Stimulated activated CD8-positive, alpha-beta memory T cell treated with anti-CD3 and anti-CD28 coated beads, Interleukin-7, amount 100 ng/mL, for 4 hours (primary cell): ENCODE measurements at places on chromosomes 4 and X.
A peak's percentile ranks its signal among the peaks of the same experiment; 100 is the strongest.

- DNase-seq = no peak
Observed at GRCh38 chr4:30380404-30380998, 339.7 kb upstream of the PCDH7 start.

DNA sequence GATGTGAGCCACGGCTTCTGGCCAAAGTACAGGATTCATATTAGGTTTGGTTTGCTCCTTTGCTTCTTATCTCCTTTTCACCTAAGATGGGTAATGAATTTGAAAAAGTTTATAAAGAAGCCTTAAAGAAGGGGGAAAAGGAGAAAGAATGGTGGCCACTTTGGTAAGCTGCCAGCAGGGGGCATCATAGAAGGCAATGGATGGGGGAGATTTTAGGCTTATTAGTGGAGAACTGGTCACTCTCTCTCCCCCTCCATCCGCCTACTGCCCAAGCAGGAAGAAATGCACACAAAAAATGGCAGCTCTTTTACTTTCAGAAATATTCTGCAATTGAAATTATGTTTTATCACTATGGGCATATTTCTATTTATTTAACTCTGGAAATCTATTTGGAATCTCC lies 32.0 kb downstream of the SPARCL1 start:
- DNase-seq = no peak

GRCh38 chrX:18927558-18927957 lies 56.4 kb downstream of the PHKA2 start:
- no peak for DNase-seq

- no peak for DNase-seq
Observed at GRCh38 chr4:185383451-185383850, 12.3 kb downstream of the LRP2BP start.

DNA sequence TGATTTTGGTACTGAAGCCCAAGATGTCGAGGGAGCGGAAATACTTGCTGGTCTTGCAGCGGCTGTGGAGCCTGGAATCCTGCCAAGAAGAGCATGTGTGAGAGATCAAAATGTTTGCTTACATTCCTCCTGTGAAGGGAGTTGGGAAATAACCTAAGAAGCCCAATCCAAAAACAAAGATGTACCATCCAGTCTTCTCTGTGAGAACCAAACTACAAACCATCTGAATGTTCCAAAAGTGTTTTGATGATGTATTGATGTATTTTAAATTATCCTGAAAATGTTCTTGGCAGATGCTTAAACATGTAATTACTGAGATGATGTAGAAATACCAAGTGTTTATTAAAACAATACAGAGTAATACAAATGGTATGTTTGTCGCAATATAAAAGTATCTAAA lies 10.1 kb upstream of the ADH1A start:
- no peak for DNase-seq

GRCh38 chr4:164904336-164904735 lies 27.4 kb downstream of the APELA start:
- DNase-seq = no peak

- no peak for DNase-seq
Observed at GRCh38 chr4:2810388-2810787, 17.5 kb downstream of the SH3BP2 start.

DNA sequence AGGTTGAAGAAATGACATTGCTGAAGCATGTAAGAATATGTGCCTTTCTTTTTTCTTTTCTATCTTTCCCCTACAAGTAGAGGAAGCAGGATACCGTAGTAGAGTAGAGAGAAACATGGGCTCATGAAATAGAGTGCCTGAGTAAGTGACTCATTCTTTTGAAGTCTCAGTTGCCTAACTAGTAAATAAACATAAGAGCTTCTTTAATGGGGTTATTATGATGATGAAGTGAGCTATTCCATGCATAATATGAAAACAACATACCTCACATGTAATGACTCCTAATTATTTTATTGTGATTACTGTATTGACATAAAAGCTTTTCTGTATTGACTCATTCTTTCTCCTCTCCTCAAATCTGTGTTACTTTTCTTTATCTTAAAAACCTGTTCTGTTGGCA lies 1538.2 kb downstream of the TECRL start:
- no peak for DNase-seq

DNA sequence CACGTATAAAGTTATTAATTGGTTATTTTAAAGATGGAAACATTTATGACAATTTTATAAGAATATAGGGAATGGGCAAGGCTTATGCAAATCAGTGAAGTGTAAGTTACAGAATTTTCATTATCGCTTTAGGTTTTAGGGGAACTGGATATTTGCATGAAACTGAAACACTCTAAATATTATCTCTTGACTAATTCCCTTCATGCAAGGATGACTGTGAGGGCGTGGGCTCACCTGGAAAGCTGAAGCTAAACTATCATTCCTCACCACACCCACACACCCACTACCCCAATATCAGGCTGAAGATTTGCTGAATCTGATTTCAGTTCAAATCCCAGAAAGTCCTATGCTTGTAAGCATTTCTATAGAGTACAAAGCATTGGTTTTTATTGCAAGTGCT lies 81.7 kb upstream of the ARHGAP24 start:
- DNase-seq = no peak

- peak; percentile 5 for DNase-seq
Observed at GRCh38 chr4:88033309-88033708, 25.9 kb downstream of the PKD2 start.

GRCh38 chr4:55358668-55359067 lies 12.6 kb downstream of the SRD5A3 start:
- DNase-seq = no peak
